Lower lobe of right lung (tissue), 2 donors: ENCODE measurements at places on chromosomes 4 and X. TPM values are rescaled to one million over a fixed set of nuclear protein-coding genes. Genes with fewer than 3 reads are reported as not detected.

Gene ADH7
- total RNA-seq = 0.47 TPM

Gene TRIM60
- total RNA-seq = not detected

Gene RAPGEF2
- total RNA-seq = 66.4 TPM

Gene PPARGC1A
- 10.5 TPM for total RNA-seq

Gene SHROOM3
- total RNA-seq = 62.0 TPM

Gene SCARB2
- total RNA-seq = 166 TPM
